A549 treated with RU486 at 1 μM for 4 hours (cell line): ENCODE measurements at places on chromosomes 3 and 15. TPM values are rescaled to one million over a fixed set of nuclear protein-coding genes. Genes with fewer than 3 reads are reported as not detected.

The MESP1 gene
- total RNA-seq: 2.1 to 6.8 TPM (median 6.1 TPM) in 5 replicates

The GRAMD2A gene
- total RNA-seq: not detected in 5 replicates

The TUSC7 gene
- not detected in 5 replicates for total RNA-seq

The EPHB1 gene
- 0.12 to 0.16 TPM (median 0.14 TPM) in 4 of 5 replicates, not detected in the other for total RNA-seq

The CTXN2 gene
- total RNA-seq: 0.02 TPM in 1 of 5 replicates, not detected in the others

The ARPP21 gene
- total RNA-seq: 0.06 to 0.14 TPM in 2 of 5 replicates, not detected in the others

The TM4SF4 gene
- 26.5 to 43.5 TPM (median 39.8 TPM) in 5 replicates for total RNA-seq

The NANOGP8 gene
- total RNA-seq: not detected in 5 replicates

The APBA2 gene
- total RNA-seq: 16.0 to 20.6 TPM (median 18.1 TPM) in 5 replicates

The GPR171 gene
- not detected in 5 replicates for total RNA-seq

The CPEB1 gene
- 2.4 to 4.4 TPM (median 3.1 TPM) in 5 replicates for total RNA-seq

The CLDN11 gene
- 0.09 to 0.30 TPM (median 0.12 TPM) in 4 of 5 replicates, not detected in the other for total RNA-seq

The SATB1 gene
- 0.09 to 0.14 TPM in 2 of 5 replicates, not detected in the others for total RNA-seq
